ENCODE measurements at places on chromosomes 7 and 10. TPM values are rescaled to one million over a fixed set of nuclear protein-coding genes. Genes with fewer than 3 reads are reported as not detected.

Gene MSS51
- 1.6 TPM for total RNA-seq

Gene MRPL32
- 48.5 TPM for total RNA-seq

Gene TAS2R41
- not detected for total RNA-seq

Gene ERV3-1
- 14.3 TPM for total RNA-seq

Gene DPP6
- total RNA-seq = 56.3 TPM

Gene CCDC172
- not detected for total RNA-seq

Gene MRPS33
- 21.6 TPM for total RNA-seq

Gene ZP3
- total RNA-seq = 1.2 TPM

Gene PRF1
- not detected for total RNA-seq

Gene SPDYE8
- under 0.01 TPM for total RNA-seq

Gene LIPK
- not detected for total RNA-seq

Gene SCD
- total RNA-seq = 135 TPM

Gene NRCAM
- total RNA-seq = 143 TPM

Gene ZMIZ1
- total RNA-seq = 19.6 TPM

Gene HILPDA
- 26.9 TPM for total RNA-seq

Gene SP4
- 74.6 TPM for total RNA-seq

Gene MRLN
- not detected for total RNA-seq

Gene ZCCHC24
- total RNA-seq = 4.1 TPM

Gene PCDH15
- 6.1 TPM for total RNA-seq

Gene TMEM273
- total RNA-seq = 2.4 TPM

Gene WNT8B
- not detected for total RNA-seq

Gene NEBL
- total RNA-seq = 64.0 TPM

Gene SYPL1
- total RNA-seq = 37.5 TPM
